ENCODE measurements at places on chromosomes 3 and 15.

DNA sequence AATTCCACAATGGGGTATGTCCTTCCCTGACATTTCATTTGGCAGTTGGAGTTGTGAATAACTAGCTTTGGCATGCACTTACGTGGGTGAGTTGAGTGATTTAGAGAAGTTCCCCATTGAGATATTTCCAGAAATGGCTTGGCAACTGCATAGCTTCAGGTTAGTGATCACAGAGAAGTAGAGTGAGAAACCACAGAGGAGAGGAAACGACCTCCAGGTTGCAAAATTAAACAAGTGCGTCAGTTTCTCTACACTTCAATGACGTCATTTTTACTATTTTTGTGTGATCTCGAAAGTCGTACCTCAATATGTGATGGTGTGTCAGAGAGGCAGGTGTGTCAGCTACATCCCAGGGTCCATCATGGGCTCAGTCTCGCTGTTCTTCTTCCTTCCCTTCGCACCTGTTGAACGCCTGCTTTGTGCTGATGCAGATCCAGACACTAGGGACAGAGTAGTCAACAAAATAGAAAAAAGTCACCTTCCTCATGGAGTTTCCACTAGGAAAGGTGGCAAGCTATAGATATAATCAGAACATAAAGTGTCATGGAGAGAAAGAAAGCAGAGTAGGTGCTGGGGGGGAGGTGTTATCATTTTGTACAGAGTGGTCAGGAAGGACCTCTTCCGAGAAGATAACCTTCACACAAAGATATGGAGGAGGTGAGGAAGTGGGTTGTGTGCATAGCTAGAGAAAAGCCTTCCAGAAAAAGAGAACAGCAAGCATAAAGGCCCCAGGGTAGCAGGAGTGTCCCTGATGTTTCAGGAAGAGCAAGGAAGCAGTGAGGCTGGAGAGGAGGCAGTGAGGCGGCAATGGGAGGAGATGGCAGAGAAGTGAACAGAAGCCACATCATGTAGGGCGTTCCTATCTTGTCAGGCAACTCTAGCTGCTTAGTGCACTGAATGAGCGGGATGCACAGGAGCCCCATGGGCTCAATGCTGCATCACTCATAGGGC is 75.6 kb downstream of the MCTP2 start:
- no peak for DNase-seq

DNA sequence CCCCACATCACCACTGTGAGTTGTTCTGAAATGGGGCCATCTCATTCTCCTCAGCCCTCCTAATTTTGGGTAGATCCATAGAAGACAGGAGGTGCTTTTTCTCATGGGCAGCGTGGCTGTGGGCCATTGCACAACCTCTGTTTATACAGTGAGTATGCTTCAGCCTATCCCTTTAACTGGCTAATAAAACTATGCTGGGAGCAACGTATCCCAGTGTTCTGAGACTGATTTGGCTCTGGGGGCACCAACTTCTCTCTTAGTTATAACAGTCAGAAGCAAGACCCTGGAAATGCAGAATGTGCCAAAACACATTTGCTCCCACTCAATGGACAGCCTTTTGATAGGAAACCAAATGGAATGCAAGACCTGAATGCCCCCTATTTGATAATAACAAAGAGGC is 97.1 kb upstream of the ICE2 start:
- no peak for DNase-seq

- DNase-seq, result no peak
Observed at GRCh38 chr15:40436116-40436891, 4.4 kb upstream of the BAHD1 start.

GRCh38 chr15:40468898-40469331 is 1.9 kb upstream of the CHST14 start:
- DNase-seq, result no peak

DNA sequence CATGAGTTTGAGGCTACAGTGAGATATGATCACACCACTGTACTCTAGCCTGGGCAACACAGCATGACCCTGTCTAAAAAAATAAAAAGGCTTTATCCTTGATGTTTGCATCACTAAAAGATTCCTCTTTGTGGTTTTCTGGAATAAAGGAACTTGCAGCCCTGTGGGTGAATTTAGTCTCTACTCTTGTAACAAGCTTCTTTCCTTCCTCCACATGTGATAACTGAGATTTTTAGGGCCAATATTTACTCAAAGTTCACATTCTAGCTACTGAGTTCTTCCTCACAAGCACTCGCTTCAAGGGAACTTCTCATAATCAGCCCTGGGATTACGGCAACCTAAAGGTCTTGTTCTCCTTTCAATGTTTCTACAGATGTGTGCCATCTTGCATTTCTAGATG is 24.6 kb downstream of the COMMD2 start:
- no peak for DNase-seq

- no peak for DNase-seq
Observed at GRCh38 chr3:134494495-134494894, 8.6 kb downstream of the CEP63 start.

- no peak for DNase-seq
Observed at GRCh38 chr15:51907136-51907862, 64.3 kb downstream of the LEO1 start.

DNA sequence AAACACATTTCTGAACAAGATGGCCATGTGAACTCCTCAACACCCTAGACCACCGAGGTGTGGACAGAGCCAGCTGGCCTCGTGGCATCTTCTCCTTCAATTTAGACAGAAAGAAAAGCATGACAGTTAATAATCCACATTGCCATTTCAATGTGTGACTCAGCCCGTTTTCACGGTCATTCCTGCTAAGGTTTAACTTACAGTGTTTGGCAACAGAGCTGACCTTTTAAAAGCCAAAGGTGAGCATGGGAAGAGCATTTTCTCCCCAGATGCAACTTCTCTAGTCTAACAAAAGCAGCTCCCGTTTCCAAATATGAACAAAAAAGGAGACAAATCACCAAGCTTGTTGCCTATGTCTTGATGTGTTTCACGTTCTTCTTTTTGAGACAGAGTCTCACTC is 417.6 kb upstream of the WNT5A start:
- no peak for DNase-seq

- no peak for DNase-seq
Observed at GRCh38 chr15:80587007-80587406, 108.1 kb upstream of the ABHD17C start.

GRCh38 chr3:107627962-107628542 is 105.3 kb downstream of the BBX start:
- DNase-seq, result no peak

GRCh38 chr3:25594007-25594502 is 70.7 kb downstream of the TOP2B start:
- DNase-seq, result no peak

DNA sequence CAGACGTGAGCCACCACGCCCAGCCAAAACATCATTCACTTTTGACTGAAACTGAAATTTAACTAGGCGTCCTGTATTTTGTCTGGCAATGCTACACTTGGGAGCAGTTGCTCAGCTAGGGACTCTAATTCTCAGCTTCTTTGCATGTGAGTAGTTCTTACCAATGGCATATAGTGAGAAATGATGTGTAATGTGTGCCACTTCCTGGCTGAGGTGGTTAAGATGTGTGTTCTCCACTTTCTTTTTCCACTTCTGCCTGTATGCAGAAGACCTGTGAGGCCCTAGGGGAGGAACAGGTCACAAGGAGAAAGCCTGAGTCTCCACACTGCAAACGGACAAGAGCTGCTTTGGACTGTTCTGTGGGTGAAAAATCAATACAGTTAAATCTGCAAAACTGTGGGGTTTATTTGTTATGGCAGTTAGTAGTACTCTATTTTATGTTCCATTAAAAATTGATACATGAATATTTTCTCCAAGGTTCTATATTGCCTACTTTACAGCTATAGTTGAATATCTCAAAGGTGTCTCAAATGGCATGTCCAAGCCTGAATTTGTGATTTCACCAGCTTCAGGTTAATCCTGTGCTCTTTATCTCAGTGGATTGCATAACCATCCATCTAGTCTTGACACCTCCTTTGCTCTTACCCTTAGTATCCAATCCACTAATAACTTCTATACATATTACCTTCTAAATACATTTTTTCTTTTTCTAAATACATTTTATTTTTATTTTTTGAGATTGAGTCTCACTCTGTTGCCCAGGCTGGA is 59.3 kb downstream of the NR1D2 start:
- DNase-seq, result no peak

DNA sequence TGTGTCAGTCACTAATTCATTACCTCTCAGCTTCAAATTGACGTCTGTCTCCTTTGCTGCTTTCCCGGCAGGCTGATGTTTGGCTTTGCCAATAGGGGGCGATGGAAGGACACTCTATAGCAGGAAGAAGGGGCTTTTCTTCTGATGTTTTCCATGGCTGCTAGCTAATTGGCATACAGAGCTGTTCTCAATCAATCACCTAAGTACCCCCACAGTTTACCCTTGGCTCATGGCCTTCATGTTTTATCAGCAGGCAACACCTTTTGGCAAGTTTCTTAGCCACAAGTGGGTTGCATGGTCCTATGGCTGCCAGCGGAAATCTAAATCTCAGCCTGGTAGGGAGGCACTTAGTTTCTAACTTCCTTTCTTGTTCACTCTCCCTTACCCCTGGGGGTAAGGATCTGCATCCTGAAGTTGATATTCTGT is 45.0 kb downstream of the ESYT3 start:
- DNase-seq, result no peak

DNA sequence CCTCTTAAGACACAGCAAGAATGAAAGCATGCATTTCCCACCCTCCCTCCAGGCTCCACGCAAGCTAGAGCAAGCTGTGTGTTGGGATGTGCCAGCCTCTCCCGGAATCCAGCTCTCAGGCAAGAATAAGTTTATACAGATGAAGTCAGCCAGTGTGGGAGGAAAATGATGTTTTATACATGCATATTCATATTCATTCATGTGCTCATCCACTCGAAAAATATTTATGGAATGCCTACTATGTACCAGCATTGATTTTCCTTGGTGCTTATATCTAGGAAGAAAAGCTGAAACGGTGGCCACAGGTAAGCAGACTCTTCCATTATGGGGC is 62.7 kb downstream of the KLHL6 start:
- no peak for DNase-seq

GRCh38 chr3:130548356-130548755 is 31.4 kb downstream of the COL6A6 start:
- DNase-seq, result no peak

DNA sequence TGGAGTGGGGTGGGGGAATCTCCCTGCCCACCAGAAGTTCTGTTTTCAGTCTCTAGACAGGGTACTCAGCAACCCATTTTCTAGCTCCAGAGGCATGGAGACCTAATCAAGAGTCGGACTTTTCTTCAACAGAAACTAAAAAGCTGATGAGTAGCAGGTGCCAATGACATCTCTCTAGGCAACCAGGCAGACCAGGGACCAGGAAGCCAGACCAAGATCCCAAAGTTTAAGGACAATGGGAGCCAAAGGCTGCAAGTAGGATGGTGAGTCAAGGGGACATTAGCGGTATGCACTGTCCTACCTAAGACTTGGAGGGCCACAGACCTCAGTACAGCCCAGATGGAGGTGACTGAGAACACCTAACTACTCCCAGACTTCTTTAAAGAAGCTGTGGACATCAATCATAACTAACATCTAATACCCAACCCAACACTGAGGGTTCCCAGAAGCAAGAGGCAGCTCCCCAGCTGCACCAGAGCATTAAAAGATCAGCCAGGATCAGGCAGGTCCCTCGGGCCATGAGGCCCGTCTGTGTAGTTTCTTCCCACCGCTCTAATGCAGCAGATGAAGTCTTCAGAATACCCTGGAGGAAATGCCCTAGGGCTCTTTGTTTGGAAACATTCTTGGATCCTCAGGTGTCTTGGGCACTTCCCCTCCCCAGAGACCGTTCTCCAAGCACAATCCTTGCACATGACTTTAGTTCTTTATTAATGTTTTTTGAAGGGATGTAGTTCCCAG is 979 bp downstream of the CCDC71 start:
- no peak for DNase-seq

DNA sequence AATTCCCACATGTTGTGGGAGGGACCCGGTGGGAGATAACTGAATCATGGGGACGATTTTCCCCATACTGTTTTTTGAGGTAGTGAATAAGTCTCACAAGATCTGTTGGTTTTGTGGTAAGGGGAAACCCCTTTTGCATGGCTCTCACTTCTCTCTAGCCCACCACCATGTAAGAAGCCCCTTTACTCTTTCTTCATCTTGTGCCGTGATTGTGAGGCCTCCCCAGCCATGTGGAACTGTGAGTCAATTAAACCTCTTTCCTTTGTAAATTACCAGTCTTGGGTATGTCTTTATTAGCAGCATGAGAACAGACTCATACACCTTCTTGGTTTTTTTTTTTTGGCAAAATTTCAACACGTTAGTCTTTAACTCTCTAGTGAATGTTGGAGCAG is 18.1 kb downstream of the ARL8B start:
- DNase-seq, result no peak

DNA sequence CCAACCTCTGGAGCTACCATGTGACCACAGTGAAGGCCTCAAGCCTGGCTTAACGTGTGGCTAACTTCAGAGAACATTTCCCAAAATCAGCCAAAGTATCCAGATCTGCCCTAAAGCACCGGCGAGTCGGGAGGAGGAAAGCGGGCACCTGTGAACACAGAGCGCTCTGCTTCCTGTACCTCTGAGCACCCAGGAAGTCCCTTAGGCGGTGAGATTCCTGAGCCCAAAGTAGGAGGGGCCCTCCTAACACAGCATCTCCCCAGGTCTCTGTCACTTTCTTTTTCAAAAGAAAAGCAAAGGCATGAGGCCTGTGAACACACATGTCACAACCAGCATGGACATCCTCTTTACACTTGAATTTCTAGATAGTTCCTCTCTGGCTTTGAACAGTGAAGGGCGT is 944 bp upstream of the EIF4E3 start:
- no peak for DNase-seq

DNA sequence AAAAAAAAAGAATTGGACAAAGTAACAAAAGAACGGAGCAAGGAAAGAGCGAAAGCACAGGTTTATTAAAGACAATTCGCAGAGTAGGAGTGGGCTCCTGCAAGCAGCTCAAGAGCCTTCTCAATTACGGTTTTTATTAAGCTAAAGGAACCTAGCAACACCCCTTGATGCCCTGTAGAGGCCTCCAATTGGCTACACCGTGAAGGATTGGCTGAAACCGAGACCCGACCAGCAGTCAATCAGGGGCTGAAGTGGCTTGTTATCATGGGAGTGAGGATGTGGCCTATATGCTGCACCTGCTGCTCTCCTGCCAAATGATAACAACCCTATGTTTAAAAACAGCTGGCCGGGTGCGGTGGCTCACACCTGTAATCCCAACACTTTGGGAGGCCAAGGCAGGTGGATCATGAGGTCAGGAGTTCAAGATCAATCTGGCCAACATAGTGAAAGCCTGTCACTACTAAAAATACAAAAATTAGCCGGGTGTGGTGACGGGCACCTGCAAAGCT is 20.4 kb upstream of the AP3B2 start:
- no peak for DNase-seq

- DNase-seq, result no peak
Observed at GRCh38 chr3:156655819-156656550, 18.4 kb upstream of the TIPARP start.

DNA sequence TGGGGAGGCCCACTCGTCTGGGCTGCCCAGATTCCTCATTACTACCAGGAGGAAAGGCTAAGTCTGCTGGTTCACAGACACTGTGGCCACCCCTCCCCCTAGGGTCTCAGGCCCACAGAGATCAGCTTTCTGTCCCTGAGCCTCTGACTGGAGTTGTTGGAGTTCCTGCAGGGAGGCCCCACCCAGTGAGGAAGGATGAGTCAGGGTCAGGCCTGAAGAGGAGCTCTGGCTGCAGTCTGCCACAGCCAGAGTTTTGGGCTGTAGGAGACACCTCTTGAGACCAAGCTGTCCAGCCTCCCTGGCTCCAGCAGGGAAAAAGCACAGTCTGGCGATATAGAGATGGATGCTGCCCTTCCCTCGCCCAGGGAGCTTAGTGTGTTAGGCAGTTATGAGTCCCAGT is 720.9 kb upstream of the SEMA6D start:
- no peak for DNase-seq

- DNase-seq, result no peak
Observed at GRCh38 chr3:138775254-138775595, 59.5 kb downstream of the PIK3CB start.

- DNase-seq, result no peak
Observed at GRCh38 chr15:34223904-34224596, 766 bp upstream of the EMC4 start.

Data from activated naive CD8-positive, alpha-beta T cell treated with anti-CD3 and anti-CD28 coated beads, Interleukin-2, amount 50 U/mL, for 16 hours (primary cell).